ENCODE measurements at places on chromosomes 5 and 9.

- H3K36me3 ChIP-seq, result peaks cover 74% of the 10 kb centered on the region
- H3K27me3 ChIP-seq, result no peaks in the 10 kb centered on the region
- DNase-seq, result no peak
- no peak overlapping the region for H3K4me3 ChIP-seq
- H3K27ac ChIP-seq, result no peak overlapping the region
Measured at GRCh38 chr9:129637102-129637501, 4.8 kb downstream of the ASB6 start.

- no peaks in the 10 kb centered on the region for H3K36me3 ChIP-seq
- no peak overlapping the region for H3K4me3 ChIP-seq
- no peaks in the 10 kb centered on the region for H3K4me1 ChIP-seq
Measured at GRCh38 chr5:73387601-73388305, 60.8 kb downstream of the FOXD1 start.

GRCh38 chr9:89395931-89396710 is 77.8 kb downstream of the SECISBP2 start:
- no peak for DNase-seq
- no peaks in the 10 kb centered on the region for H3K4me1 ChIP-seq
- no peak overlapping the region for H3K4me3 ChIP-seq
- H3K36me3 ChIP-seq, result peaks cover 7% of the 10 kb centered on the region
- H3K27me3 ChIP-seq, result no peaks in the 10 kb centered on the region

DNA sequence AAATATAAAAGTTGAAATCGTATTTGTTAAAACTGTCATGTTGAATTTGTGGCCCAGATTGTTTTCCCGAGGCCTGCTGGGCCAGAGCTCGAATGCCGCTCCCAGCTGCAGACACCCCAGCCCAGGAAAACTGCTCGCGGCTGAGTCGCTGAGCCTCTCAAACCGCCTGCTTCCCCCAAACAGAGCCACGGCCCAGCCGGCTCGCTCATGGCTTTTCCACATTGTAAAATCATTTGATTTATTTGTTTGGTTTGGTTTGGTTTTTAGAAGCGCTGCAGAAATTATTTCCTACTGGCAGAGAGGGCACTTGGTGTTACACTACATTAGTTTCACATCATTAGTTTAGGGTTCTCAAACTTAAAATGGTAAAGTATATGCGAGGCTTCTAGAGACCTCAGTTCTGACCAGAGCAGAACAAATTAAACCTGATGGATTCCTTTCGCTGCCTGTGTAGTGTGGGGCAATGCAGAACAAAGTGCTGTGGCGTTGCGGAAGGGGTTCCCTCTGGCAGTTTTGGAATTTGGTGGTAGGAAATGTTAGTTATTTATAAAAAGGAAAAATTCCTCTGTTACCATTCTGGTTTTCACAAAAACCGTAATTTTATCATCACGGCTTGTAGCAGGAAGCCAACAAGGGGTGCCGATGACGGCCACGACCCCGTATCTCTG is 156.5 kb upstream of the PITX1 start:
- peaks cover 15% of the 10 kb centered on the region for H3K4me1 ChIP-seq
- H3K27me3 ChIP-seq, result no peaks in the 10 kb centered on the region
- no peak overlapping the region for H3K27ac ChIP-seq
- no peaks in the 10 kb centered on the region for H3K36me3 ChIP-seq

- no peaks in the 10 kb centered on the region for H3K36me3 ChIP-seq
- no peaks in the 10 kb centered on the region for H3K27me3 ChIP-seq
- H3K27ac ChIP-seq, result no peak overlapping the region
Measured at GRCh38 chr5:2574155-2574554, 177.3 kb downstream of the IRX2 start.

- no peak for DNase-seq
- H3K4me3 ChIP-seq, result no peak overlapping the region
- H3K4me1 ChIP-seq, result peaks cover 5% of the 10 kb centered on the region
- H3K36me3 ChIP-seq, result no peaks in the 10 kb centered on the region
- no peaks in the 10 kb centered on the region for H3K27me3 ChIP-seq
Measured at GRCh38 chr5:158951436-158952247, 148.1 kb downstream of the EBF1 start.

GRCh38 chr9:110566156-110566555 is 13.4 kb downstream of the SVEP1 start:
- no peak for DNase-seq

DNA sequence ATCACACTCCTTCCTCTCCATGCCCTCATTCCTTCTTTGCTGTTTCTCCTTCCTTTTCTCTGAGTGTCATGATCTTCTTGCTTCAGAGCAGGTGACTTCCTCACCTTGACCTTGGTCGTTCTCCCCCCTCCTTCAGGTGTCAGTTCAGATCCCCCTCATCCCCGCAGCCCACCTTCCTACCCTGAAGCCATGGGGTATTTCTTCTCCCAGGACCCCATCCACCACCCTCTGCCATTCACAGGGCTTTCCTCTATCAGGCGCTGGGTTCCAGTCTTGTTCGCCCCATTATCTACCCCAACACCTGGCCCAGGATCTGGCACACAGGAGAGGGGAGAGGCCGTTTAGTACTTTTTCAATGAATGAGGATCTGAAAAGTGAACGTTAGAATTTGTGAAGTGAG is 101.0 kb downstream of the NSG2 start:
- H3K4me1 ChIP-seq, result no peaks in the 10 kb centered on the region
- no peak overlapping the region for H3K4me3 ChIP-seq
- no peaks in the 10 kb centered on the region for H3K36me3 ChIP-seq
- no peak overlapping the region for H3K27ac ChIP-seq
- peak; percentile 13 for DNase-seq
